Activated CD4-positive, alpha-beta T cell treated with anti-CD3 and anti-CD28 coated beads, Interleukin-2, amount 50 U/mL, for 4 hours (primary cell): ENCODE measurements at places on chromosomes 7 and 10.

GRCh38 chr10:64036321-64036930 lies 515.2 kb downstream of the REEP3 start:
- DNase-seq = no peak

DNA sequence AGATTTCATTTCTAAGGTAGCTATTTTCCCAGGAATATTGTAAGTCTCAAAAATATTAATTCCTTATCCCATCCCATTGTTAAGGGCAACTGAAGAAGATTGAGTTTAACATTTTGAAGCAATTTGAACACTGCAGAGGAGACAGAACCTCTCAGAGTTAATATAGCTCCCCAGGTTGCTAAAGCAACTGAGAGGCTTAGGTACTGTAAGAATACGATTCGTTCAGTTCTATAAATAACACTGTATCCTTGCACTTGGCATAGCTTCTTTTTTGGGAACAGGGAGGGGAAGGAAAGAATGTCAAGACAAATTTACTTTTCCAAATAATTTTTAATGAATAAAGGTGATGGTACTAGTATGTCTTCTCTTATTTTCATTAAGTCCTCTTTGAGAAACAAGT lies 658.4 kb upstream of the CELF2 start:
- DNase-seq = no peak

DNA sequence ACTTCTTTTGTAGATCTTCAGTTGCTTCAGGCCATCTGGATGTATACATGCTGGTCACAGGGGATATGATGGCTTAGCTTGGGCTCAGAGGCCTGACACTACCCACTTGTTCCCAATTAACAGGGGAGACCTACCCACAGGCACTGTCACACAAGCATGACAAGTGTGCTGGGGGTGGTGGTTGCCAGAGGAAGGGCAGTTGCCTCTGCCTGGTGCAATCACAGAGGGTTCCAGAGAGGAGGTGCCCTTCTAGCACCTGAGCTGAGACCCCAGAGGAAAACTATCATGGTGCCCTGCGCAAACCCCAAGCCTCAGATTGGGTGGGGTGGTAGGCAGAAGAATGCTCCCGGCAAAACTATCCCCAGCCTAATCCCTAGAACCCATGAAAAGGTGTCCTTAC lies 65.6 kb upstream of the NANOS1 start:
- no peak for DNase-seq

- no peak for DNase-seq
Measured at GRCh38 chr10:132637477-132638129, 100.0 kb downstream of the INPP5A start.

DNA sequence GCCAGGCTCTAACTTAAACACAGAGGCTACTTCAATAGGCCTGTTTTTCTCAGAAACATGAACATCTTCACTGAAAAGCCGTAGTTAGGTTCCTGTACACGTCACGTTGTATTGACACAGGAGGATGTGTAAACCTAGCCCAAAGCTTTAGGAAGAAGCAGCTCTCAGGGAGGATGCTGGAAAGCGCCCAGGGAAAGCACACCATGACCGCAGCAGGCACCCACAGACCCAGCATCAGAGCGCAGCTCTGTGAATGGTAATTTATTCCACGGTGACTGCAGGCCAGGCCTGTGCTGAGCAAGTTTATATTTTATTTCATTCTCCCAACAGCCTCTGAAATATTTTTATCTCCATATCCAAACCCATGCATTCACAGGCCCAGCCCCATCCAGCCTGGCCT lies 51.1 kb downstream of the ASB13 start:
- no peak for DNase-seq

DNA sequence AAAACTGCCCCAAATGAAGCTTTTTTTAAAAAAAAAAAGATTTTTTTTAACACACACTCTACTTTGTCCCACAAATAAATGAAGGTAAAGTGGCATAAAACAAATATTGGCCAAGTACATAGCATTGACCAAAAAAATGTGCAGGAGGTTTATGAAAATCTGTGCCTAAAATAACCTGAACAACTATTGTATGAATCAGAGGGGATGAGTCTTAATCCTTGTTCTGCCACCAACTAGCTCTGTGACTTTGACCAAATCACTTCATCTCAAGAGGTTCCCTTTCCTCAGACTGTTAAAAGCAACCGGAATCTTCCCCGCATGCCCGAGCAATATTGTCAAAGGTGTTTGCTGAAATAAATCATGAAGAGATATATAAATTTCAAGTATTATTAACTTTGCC lies 150.4 kb upstream of the NEBL start:
- no peak for DNase-seq
